Kidney (tissue), 22 donors: ENCODE measurements at places on chromosomes 12 and 14.

DNA sequence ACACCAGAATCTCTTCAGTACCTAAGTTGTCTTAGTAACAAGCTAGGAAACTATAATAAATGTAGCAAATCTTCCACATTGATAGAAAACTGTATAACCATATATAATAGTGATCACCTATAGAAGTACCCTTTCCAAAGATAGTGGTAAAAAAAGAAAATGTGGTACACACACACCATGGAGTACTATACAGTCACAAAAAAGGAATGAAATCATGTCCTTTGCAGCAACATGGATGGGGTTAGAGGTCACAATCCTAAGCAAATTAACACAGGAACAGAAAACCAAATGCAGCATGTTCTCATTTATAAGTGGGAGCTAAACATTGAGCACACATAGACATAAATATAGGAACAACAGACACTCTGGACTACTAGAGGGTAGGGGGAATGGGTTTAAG, 90.5 kb downstream of the SLC25A21 start:
- no peak for DNase-seq

- DNase-seq = no peak
Measured at GRCh38 chr12:122917507-122918121, 21.7 kb upstream of the VPS37B start.

DNA sequence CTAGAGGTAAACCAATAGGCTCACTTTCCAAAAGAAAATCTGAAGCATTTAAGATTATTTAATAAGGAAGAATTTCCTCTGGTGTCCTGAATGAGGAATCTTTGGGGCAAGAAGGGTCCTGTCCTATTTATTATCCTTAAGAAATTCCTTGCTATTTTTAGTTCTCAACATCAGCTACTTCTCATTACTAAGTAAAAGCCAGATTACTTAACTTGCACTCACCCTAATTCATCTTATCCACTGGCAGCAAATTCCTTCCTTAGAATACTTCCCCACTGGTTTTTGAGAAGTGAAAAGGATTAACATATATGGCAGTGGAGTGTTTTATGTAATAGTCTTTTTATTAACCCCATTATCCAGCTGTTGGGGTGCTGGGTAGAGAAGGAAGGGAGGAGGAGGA, 767.7 kb downstream of the DIO2 start:
- no peak for DNase-seq

GRCh38 chr12:120540445-120540844, 6.3 kb downstream of the RNF10 start:
- DNase-seq = no peak

GRCh38 chr12:49671031-49671765, 36.0 kb downstream of the FMNL3 start:
- DNase-seq = no peak
